ENCODE measurements at places on chromosomes 12 and 14. TPM values are rescaled to one million over a fixed set of nuclear protein-coding genes. Genes with fewer than 3 reads are reported as not detected.
A peak's percentile ranks its signal among the peaks of the same experiment; 100 is the strongest.

DNA sequence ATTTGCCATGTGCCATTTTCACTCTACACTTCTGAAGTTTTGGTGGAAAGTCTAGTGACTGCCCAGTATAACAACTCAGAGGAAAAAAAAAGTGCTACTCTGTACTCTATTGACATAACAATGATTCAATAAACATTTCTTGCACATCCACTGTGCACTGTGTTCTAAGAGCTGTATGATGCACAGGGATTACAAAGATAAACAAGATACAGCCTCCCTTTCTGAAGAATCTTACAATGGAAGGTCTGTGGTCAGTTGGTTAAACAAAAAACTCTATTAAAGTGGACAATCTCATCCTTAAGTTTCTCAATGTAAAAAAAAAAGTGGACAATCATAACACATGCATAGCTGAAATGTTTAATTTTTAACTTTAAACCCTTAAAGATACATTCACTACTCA lies 105.7 kb upstream of the RASSF8 start:
- DNase-seq: no peak

DNA sequence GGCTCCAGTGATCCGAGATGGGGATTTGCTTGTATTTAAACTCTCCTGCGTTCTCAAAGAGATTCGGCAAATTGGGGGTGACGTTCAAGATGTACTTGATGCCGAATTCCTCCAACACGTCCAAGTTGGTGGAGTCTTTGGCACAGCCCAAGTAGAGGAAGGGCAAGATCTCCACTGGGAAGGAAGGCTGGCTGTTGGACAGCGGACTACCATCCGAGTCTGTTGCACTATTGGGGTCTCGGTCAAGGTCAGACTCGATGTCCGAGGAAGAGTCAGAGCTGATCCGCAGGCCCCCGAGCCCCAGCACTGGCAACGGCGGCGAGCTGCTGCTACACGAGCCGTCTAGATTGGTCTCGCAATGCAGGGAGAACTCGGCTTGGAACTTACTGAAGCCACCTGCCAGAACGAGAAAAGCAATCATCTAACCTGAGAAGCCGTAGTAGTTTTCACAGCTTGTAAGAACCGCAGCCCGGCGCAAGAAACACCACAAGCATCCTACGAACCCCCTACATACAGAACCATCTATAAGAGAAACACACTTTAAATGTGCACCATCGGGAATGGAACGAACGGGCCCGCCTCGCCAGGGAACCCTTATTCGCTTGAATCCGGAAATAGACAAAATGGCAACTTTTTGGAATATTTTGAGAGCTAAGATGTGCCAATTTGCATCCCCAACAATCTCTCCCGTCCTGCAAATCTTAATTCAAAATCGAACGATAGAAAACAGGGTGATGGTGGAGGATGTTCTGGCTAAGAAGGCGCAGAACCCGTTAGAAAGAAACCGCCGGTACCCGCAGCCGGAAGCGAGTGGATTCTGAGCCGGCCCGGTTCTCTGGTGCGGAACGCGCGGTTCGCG lies 1.4 kb downstream of the DUSP6 start:
- DNase-seq: peak; percentile 18

DNA sequence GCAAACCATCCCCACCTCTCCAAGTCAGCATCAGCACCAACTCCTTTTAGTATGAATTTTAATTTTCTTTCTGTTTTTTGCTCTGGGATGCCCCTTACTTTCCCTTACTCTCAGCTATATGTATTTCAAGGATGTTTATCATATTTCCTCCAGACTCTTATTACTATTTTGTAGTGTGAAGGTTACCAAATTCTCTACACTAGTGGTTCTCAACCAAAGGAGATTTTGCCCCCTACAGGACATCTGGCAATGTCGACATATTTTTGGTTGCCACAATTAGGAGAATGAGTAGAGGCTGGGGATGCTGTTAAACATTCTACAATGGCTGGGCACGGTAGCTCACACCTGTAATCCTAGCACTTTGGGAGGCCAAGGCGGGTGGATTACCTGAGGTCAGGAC lies 29.1 kb upstream of the SOS2 start:
- DNase-seq: no peak

- peak; percentile 41 for DNase-seq
Observed at GRCh38 chr12:68792952-68793351, 15.0 kb upstream of the MDM2 start.

- no peak for DNase-seq
Observed at GRCh38 chr14:20809917-20810316, 7.3 kb upstream of the RNASE1 start.

GRCh38 chr14:76985540-76986230 lies 42.8 kb downstream of the IRF2BPL start:
- no peak for DNase-seq

- no peak for DNase-seq
Observed at GRCh38 chr12:15728118-15728598, 61.0 kb downstream of the EPS8 start.

- no peak for DNase-seq
Observed at GRCh38 chr12:10503460-10503859, 2.2 kb upstream of the EIF2S3B start.

DNA sequence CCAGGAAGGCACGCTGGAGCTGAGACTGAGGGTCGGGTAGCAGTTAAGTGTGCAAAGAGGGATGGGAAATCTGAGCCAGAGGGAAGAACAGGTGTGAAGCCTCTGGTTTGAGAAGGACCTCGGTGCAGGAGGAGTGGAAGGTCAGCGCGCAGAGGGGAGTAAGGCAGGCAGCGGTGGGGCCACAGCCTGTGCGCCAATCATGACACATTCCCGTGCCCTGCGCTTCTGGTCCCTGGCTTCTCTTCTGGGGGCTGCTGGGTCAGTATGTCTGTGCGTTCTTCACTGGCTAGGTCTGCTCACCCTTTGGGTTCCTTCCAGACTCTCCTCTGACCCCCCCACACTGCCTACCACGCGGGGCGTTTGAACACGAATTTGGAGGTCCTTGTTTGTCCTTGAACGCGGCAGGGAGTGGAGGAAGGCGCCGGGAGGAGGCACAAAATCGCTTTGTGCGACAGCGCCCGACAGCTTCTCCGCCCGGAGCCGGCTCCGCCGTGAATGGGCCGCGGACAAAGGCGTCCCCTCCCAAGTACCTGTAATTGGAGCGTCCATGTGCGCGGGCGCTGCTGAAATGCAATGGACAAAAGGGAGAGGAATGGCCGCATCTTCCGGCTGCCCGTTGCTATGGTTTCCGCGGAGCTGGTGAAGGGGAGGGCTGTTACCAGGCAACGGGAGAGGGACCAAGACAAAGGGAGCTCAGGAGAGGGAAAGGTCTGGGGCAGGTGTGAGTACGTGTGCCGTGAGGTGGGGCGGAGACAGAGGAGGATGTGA lies 207.2 kb upstream of the SRRM4 start:
- no peak for DNase-seq

- no peak for DNase-seq
Observed at GRCh38 chr14:38073641-38074040, 134.1 kb upstream of the SSTR1 start.

DNA sequence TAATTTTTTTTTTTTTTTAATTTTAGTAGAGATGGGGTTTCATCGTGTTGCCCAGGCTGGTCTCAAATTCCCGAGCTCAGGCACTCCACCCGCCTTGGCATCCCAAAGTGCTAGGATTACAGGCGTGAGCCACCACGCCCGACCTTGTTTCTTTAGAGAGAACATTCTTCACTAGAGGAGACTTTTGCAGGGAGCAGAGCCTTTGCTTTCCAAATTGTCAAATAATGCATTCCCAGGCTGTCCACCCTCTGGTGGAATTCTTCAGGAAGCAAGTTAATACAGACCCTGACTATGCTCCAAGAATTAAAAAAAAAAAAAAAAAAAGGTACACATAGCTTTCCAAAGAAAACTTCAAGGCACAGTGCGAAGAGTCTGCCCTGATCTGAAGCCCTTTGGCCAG lies 6.8 kb downstream of the ALDH1L2 start:
- no peak for DNase-seq

GRCh38 chr12:63083046-63083445 lies 68.0 kb downstream of the AVPR1A start:
- no peak for DNase-seq

- DNase-seq: no peak
Observed at GRCh38 chr12:68487721-68488309, 122.9 kb upstream of the RAP1B start.

DNA sequence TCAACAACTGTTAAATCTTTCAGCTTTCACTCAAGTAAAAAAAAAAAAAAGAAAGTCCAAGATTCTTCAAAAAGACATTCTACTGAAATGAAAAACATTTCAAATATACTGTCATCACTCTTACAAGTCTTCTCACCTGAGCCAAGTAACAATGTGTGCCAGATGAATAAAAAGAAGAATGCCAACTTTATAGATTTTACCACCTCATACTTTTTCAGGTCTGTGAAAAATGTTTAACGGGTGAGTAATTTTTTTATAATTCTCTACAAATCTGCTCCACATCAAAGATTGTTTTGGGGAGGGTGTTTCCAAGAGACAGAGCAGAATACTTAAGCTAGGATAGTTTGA lies 181.0 kb upstream of the BMP4 start:
- DNase-seq: no peak

- no peak for DNase-seq
Observed at GRCh38 chr14:100292301-100292775, 13.9 kb downstream of the SLC25A29 start.

DNA sequence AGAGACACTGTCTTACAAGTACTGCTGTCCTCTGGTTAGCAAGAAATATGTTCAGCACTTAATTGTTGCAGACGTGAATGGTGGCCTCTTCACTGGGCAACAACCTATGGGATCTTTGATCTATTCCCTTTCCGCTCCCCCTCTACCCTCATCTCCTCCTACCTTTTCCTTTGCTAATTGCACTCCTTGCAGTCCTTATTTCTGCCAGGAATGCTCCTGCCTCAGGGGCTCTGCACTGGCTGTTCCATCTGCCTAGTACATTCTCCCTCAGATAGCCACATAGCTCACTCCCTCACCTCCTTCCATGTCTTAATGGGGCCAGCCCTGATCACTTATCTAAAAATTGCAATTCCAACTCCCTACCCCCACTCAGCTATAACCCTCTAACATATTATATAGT lies 4.5 kb upstream of the NFYB start:
- no peak for DNase-seq

DNA sequence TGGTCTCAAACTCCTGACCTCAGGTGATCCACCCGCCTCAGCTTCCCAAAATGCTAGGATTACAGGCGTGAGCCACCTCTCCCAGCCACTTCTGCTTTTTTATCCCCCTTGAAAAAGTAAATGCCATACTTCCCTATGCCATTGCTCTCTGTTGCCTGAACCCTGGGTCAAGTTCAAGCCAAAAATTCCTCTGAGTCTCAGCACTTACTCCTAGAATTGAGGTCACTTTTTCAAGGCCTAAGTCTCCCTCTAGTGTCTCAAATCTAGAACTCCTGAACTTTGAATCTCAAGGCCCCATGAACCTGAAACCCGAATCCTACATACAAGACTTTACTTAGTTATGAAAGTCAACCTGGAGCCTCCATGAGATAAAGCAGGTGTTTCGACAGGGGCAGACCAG lies 1.4 kb upstream of the APOBEC1 start:
- no peak for DNase-seq

- DNase-seq: no peak
Observed at GRCh38 chr14:105761842-105762241, 235.5 kb downstream of the TMEM121 start.

DNA sequence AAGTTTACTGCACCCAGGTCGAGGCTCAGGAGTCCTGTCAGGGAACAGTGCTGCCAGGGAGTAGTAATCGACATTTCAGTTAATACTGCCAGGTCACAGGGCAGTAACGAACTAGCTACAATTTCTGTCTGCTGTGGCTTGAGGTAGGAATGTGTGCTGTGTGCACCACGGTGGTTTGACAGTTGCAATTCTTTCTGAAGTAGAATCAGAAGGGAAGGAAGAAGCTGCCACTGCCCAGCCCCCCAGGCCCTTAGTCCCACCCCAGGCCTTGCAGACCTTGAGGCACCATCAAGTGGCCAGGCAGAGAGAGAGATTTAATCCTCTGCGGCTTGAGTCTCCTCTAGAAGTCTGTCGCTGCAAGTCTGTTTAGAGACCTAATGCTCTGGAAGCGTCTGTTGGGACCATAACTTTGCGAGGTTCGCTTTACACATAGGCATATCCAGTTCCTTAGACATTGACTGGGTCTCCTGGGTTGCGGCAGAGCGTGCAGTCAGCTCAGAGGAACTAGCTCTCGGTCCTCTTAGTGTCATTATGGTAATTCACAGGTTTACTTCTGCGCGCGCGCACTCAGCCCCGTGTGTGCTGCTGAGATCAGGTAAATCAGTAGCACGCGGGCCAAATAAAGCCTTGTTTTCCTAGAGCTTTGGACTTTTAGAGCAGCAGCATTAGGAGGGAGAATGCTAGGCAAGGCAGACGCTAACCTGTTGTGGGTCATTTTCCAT lies 9.8 kb downstream of the NKX2-1 start:
- DNase-seq: no peak

GRCh38 chr12:3107071-3107583 lies 29.9 kb downstream of the TSPAN9 start:
- no peak for DNase-seq

GRCh38 chr12:105856048-105856405 lies 282.7 kb downstream of the NUAK1 start:
- DNase-seq: no peak

- no peak for DNase-seq
Observed at GRCh38 chr14:95816539-95816938, 60.1 kb upstream of the TUNAR start.

DLGAP5 gene
- 0.21 TPM for polyA plus RNA-seq

GUCY2C gene
- polyA plus RNA-seq: not detected

FGD4 gene
- 1.4 TPM for polyA plus RNA-seq

SPIC gene
- polyA plus RNA-seq: not detected

ESRRB gene
- polyA plus RNA-seq: not detected

RPL10L gene
- not detected for polyA plus RNA-seq

KRT2 gene
- polyA plus RNA-seq: 0.16 TPM

CD163 gene
- polyA plus RNA-seq: not detected

NELL2 gene
- 203 TPM for polyA plus RNA-seq

LEMD3 gene
- 28.0 TPM for polyA plus RNA-seq

MGAT4C gene
- polyA plus RNA-seq: not detected

AGAP2 gene
- 6.4 TPM for polyA plus RNA-seq

ADAMTS20 gene
- not detected for polyA plus RNA-seq

ADAM20 gene
- not detected for polyA plus RNA-seq

ETFRF1 gene
- polyA plus RNA-seq: 30.1 TPM

MFAP5 gene
- polyA plus RNA-seq: not detected

MVK gene
- 2.6 TPM for polyA plus RNA-seq

PAX9 gene
- not detected for polyA plus RNA-seq
